ENCODE measurements at places on chromosomes 6 and 20.

GRCh38 chr6:6393069-6393529, 72.6 kb upstream of the F13A1 start:
- no peak for DNase-seq

DNA sequence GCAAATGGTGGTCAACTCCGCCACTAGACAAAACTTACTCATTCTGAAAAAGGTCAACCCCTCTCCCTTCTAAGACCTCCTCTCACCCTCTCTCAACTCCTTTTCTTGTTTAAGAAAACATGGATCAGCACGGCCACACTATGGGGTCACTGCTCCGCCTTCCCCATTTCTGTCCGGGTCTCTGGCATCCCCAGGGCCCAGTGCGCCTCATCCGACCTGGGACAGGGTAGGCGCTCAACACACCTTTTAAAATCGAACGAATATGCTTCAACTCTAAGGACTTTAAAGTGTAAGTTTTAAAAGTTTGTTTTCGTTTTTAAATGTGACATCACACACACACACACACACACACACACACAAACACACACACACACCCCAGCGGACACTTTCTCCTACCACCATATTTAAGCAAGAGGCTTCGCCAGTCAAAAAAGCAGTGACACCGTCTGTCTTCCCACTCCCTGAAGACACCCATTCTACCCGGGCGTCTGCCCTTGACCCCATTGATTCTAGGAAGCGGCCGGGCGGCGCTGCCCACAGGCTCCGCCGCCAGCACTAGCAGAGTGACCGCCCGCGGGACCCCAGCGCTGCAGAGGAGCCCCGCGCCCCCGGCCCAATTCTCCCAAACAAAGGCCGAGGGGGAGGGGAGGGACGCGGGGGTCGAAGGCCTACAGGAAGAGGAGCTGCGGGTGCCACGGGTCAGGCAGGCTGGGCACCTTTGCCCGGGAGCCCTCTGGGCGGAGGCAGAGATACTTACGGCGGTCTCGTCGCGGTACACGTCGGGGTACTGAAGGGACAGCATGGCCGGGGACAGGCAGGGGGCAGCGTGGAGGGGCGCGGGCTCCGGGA, 568 bp downstream of the PREP start:
- peak; percentile 34 for DNase-seq

- no peak for DNase-seq
Measured at GRCh38 chr6:99522531-99522930, 7.3 kb upstream of the USP45 start.

DNA sequence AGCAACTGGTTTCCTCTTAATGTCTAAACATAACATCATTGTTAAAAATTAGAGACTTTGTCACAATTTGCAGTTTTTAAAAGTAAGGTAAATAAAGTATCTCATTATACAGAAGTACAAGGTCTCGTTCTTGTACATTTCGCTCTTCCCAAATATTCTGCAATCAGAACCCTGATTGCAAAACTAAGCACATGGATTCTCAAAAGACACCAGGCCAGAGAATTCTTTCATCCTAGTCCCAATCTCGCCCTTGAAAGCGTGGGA, 355 bp upstream of the AKAP7 start:
- DNase-seq: peak; percentile 62

DNA sequence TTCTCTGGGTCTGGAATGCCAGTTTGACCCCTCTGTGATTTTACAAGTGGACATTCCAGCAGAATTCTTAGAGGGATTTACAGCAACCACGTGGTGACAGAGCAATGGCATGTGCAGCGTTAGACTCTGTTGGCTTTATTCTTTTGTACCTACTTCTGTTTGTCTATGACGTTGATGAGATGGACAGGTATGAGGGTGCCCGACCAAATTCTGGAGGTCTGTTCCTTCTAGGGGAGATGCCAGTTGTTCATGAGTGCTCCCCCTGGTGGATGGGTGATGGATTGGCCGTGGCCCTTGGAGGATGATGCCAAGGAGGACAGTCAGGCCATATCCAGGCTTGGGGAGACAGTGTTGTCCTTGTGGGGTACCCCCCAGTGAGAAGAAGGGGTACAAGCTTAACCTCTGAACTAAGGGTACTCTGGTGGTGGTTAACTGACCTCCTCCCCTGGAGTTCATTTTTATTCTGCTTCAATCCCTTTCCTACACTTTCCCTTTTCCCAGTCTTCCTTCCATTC, 198.6 kb downstream of the DTNBP1 start:
- DNase-seq: no peak

- DNase-seq: no peak
Measured at GRCh38 chr20:54088430-54088829, 18.0 kb upstream of the BCAS1 start.
